ENCODE measurements at places on chromosomes 12 and 14.

DNA sequence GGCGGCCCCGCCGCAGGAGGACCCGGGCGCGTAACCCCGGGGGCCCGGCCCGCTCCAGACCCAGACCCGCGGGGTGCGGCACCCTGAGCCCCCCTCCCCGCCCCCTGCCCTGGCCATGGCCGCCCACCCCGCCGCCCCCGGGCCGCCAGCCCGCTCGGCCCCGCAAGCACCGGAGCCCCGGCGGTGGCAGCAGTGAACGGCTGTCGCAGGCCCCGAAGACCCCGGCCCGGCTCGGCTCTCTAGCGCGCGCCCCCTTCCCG is 221 bp downstream of the MARCHF9 start:
- no peak for DNase-seq

DNA sequence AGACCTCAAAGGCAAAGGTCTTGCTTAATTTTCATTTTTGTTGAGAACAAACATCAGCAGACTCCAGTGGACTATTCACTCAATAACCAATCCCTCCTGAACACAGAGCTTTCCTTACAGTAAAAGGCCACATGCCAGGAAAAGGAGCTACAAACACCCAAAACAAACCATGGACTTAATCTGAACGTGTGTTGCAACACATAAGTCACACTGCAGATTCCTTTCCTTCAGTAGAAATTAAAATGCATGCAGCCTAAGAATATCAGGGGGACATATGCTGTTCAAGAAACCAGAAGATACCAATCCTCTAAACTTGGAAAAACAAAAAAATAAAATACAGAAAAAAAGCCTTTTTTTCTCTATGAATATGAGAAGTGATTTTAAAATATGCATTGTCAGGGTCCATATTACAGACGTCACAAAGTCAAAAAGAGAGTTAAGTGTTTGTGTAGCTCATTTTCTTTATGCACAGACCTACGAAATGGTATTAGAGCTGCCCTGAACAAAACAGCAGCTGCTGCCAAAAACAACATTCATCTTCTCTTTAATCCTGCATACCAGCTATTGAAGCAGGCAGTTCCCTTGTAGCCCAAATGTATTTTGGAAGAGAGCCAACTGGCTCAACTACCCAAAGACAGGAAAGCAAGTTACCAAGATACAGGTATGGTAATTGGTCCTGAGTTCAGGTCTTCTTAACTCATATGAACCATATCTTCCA is 26.2 kb downstream of the KITLG start:
- DNase-seq = no peak

GRCh38 chr12:6961278-6961694 is 9.2 kb downstream of the PHB2 start:
- peak; percentile 76 for DNase-seq

DNA sequence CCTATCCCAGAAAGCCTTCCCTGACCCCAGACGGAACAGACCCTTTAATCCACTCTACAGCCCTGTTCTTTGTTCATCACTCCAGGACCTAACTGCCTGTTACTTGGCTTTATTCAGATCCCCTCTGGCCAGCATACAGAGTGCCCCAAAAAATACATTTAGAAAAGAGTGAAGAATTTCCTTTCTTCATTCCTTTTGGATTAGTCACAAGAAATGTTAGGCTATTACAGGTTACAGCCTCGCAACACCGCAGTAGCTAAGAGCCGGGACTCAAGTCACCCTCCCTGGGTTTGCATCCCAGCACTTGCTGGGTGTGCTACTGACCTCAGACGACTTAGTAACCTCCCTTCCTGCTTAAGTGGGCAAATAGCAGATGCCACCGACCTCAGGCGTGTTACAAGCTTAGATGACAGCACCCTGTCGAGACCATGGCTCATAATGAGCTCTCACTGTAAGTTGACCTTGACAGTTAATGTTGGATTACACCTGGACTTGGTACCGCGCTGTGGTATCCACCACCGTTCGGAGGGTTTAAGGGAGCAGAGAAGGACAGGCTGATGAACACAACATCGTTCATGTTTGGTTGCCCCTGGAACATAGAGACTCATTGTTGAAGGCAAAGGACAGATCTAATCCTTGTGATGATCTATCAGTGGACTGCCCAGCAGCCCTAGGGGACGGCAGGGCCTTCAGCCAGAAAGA is 12.9 kb downstream of the GLRX5 start:
- no peak for DNase-seq

- no peak for DNase-seq
Measured at GRCh38 chr12:68406134-68406576, 74.0 kb upstream of the MDM1 start.

DNA sequence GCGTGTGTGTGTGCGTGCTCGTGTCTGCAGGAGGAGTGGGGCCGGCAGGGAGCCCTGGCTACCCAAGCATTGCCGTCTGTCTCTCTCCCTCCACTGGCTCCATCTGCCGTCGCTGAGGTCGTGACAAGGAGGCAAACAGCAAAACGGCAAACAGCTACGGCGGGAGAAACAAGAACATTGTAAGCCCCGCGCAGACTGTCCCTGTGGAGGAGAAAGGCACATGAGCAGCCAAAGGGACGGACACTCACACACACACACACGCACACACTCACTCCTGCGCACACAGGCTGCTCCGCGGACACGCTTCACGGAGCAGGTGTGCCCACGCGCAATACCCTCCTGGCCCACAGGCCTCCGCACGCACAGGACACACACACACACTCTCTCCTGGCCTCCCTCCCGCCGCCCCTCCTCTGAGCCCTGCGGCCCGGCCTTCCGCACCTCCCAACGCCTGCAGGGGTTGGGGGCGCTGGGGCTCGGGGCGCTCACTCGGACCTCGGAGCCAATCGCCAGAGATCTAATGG is 905 bp downstream of the CISTR start:
- no peak for DNase-seq

DNA sequence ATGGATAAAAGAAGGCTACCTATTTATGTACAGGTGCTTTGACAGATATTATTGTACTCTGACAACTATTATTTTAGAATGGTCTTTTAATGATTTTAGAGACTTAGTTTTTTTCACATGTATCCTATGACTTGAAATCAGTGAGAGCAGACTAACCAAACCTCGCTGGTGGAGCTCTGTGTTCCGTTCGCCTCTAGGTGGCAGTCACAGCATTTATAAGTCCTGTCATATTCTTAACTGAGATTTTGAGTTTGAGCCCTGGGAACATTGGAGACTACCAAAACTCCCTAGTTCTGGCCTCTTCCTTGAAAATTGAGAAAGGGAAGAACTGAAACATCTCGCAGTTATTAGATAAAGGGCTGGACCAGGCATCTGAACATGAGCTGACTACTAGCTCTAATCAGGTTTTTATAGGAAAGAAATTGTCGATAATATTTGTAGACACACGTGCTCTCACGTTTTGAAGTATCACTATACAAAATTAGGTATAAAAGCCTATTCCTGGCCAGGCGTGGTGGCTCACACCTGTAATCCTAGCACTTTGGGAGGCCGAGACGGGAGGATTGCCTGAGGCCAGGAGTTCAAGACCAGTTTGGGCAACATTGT is 48.3 kb downstream of the TTLL5 start:
- peak; percentile 27 for DNase-seq

DNA sequence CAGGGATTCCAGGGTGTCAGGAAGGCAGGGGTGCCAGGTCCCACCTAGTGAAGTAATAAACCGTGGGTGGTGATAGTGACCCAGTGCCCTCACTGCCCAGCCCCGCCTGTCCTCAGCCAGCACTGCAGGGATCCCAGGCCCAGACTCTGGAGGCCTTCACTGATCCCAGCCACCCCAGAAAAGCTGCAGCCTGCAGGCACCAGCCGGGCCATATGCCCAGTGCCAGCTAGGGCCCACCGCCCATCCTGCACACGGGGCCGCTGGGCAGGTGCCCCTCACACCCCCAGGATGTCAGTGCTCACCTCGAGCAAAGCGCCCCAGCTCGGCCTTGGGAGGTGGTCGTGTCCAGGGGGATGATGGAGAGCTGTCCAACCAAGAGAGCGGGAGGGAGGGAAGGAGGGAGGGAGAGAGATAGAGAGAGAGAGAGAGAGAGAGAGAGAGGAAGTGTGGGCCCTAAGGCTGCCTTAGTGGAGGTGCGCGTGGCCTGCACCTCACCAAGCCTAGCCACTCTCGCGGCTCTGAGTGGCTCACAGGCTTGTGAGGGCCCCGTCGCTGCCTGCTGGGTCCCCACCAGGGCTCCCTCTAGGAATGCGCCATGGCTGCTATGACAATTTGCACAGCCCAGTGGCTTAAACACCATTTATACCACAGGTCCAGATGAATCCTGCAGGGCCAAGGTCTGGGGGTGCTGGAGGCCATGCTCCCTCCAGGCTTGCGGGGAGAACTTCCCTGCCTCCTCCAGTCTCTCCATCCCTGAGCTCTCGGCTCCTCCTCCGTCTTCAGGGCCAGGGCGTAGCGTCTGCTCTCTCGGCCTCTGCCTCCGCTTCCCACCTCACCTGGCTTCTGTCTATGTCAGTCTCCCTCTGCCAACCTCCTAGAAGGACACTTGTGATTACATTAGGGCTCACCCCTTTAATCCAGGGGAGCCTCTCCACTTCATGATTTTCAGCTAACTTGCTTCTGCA is 401.0 kb downstream of the TMEM121 start:
- no peak for DNase-seq

DNA sequence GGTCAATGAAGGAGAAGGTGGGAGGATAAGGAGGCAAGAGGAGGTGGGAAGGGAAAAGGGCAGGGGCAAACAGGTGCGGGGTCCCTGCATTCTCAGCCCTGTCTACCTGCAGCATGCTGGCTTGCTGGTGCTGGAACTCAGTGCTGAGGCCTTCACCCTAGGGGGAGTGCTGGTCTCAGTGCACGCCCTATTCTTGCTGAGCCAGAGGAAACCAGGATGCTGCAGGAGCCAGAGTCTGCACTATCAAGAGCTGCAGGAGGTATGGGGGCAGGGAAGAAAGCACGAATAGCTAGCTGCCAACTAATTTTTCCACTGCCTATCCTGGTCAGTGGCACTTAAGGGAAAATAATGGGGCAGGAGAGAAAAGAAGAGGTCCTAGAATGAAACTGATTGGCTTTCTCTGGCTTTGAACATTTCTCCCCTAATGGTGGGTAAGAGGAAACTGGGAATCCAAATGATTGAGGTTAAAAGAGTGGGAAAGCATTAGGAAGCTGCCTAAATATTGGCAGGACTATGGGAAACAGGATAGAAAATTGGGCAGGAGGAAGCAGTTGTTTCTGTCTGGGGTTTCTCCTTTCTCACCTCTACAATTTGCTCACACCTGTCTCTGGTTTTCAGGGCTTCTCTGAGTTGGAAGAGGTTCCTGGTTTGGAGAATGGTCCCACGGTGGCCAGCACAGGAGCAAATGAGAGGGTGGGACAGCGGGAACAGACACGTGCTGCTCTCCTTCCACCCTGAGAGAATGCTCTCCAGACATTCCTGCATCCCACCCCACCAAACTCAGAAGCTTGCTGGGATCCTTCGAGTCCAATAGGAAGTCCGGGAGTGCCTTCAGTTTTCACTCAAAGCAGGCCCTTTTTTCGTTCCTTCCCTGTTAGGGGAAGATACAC is 1.9 kb downstream of the TMEM253 start:
- DNase-seq = no peak

- no peak for DNase-seq
Measured at GRCh38 chr12:72978999-72979398, 706.8 kb downstream of the TRHDE start.

- DNase-seq = no peak
Measured at GRCh38 chr12:2083561-2083960, 30.8 kb downstream of the CACNA1C start.

GRCh38 chr14:21509432-21510143 is 1.6 kb downstream of the METTL3 start:
- DNase-seq = no peak

GRCh38 chr12:1517734-1518525 is 76.5 kb downstream of the FBXL14 start:
- no peak for DNase-seq

DNA sequence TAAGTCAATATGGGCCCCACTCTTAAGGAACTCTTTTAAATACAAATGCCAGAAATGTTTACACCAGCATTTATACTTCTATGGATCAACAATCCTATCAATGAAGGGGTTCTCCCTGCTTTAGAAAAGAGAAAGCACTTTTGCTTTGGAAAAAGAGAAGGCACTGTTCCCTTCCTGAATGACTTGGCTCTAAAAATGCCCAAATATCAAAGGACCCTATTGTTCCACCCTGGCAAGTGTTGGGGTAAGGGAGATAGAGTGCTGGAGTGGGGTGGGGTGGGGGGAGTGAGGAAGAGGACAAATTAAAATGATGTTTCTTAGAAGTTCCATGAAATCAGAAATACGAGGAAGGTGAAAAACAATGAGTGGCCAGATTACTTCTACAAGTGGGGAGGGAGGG is 131.6 kb upstream of the GRIN2B start:
- DNase-seq = no peak

DNA sequence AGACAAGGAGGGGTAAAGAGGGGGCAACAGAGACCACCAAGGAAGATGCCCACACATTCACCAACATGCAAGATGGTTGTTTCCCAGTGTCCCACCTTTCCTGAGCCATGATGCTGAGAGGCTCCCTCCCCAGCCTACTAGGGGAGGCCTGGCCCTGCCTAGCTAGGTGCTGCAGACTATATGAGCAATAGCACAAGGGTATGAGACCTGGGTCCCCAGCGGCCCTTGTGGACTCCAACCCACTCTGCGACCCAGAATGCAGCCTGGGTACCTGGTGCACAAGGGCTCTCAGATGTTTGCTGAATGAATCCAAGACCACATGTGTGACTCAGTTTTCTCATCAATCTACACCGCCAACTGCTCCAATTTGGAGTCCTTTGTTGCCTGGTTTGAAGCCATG is 13.9 kb downstream of the TGFB3 start:
- DNase-seq = no peak

DNA sequence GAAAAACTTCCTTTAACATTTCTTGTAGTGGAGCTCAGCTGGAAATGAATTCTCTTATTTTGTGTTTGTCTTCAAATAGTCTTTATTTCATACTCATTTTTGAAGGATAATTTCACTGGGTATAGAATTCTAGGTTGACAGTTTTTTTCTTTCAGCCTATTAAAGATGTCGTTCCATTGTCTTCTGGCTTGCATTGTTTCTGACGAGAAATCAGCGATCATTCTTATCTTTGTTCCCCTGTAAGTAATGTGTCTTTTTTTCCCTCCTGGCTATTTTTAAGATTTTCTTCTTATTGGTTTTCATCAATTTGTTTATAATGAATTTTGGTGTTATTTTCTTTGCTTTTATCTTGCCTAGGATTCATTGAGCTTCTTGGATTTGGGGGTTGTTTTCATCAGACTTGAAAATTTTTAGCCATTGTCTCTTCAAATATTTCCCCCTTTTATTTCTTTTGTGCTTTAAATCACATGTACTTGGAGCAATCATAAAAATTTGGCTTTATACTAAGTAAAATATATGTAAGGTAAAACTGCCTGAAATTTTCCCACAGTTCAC is 89.4 kb downstream of the UNC79 start:
- DNase-seq = no peak
